Thymus (tissue), 14 donors: ENCODE measurements at places on chromosomes 16 and 17.

GRCh38 chr17:52030052-52030451 lies 128.5 kb downstream of the CA10 start:
- H3K4me3 ChIP-seq, result no peak overlapping the region
- H3K4me1 ChIP-seq, result no peaks in the 10 kb centered on the region
- no peak overlapping the region for H3K27ac ChIP-seq
- no peak for DNase-seq

DNA sequence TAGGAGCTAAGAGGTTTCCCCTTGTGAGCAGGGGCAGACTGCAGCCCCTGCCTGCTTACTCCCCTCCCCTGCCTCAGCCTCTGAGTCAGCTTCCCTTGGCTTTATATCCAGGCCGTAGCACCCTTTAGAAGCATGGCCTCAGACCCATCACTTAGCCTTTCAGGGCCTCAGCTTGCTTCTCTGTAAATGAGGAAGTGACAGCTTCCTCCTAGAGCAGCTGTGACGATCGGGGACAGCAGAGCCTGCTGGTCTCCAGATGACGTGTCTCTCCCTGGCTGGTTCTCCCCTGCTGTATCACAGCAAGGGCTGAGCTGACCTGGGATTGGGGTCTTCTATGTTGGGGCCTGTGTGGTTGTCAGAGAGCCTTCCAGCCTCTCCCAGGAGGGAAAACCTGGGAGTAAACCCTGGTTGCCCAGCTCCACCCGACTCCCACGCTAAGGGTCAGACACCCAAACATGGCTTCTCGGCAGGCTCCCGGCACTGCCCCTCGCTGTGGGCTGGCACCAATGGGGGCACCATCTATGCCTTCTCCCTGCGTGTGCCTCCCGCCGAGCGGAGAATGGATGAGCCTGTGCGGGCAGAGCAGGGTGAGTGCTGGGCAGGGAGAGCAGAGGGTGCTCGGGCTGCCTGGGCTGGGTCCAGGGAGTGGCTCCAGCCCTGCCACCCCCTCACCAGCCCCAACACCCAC lies 16.3 kb upstream of the MYO15B start:
- peak; percentile 28 for DNase-seq
- H3K4me3 ChIP-seq, result no peak overlapping the region
- H3K27me3 ChIP-seq, result no peaks in the 10 kb centered on the region
- peak overlapping the region; percentile 17 for H3K27ac ChIP-seq
- H3K36me3 ChIP-seq, result no peaks in the 10 kb centered on the region
- H3K4me1 ChIP-seq, result peaks cover 10% of the 10 kb centered on the region

DNA sequence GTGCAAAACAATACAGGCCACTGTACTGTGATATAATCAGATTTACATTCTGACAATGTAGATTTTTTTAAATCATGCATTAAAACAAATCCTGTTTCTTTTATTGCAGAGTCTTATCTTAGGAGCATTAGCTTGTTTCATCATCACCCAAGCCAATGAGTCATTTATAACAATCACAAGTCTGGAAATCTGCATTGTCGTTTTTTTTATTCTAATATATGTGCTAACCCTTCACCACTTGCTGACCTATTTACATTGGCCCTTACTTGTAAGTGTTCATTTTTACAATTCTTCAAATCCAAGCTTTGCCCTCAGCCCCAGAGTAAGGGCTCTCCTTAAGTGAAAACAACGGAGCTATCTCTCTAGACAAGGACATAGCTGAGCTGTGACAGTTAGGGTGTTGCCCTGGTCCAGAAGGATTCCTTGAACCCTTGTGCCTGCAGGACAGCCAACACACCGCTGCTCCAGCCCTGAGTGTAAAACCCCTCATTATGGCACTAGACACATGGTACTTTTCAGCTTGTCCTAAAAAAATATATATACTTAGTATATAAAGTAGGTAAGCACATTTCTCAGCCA lies 3.7 kb downstream of the CMTM1 start:
- H3K4me3 ChIP-seq, result no peak overlapping the region
- H3K27me3 ChIP-seq, result no peaks in the 10 kb centered on the region
- no peak overlapping the region for H3K27ac ChIP-seq
- no peak for DNase-seq
- H3K36me3 ChIP-seq, result peaks cover 16% of the 10 kb centered on the region

- H3K36me3 ChIP-seq, result no peaks in the 10 kb centered on the region
- peak; percentile 63 for DNase-seq
- no peaks in the 10 kb centered on the region for H3K4me1 ChIP-seq
- no peak overlapping the region for H3K4me3 ChIP-seq
- no peak overlapping the region for H3K27ac ChIP-seq
Observed at GRCh38 chr16:48117217-48118105, 38.3 kb downstream of the ABCC12 start.
